ENCODE measurements at places on chromosomes 7 and 10.

DNA sequence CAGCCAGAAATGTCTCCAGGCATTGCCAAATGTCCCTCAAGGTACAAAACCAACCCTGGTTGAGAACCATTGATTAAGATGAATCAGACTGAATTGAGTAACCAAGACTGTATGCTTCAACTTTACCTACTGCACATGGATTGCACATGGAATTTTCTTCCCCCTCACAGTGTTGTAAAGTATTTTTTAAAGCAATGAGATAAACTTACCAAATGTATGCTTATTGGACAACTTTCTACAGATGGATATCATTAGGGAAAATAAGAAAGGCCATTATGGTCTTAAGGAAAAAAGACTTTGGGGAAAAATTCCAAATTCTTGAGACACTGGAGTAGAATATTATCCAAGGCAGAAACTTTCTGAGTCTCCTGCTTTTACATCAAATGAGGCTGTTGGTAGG is 20.9 kb upstream of the MTPN start:
- no peak overlapping the region for H3K27ac ChIP-seq
- H3K4me3 ChIP-seq: no peak overlapping the region
- no peak for ATAC-seq
- H3K4me1 ChIP-seq: no peaks in the 10 kb centered on the region
- H3K36me3 ChIP-seq: no peaks in the 10 kb centered on the region

DNA sequence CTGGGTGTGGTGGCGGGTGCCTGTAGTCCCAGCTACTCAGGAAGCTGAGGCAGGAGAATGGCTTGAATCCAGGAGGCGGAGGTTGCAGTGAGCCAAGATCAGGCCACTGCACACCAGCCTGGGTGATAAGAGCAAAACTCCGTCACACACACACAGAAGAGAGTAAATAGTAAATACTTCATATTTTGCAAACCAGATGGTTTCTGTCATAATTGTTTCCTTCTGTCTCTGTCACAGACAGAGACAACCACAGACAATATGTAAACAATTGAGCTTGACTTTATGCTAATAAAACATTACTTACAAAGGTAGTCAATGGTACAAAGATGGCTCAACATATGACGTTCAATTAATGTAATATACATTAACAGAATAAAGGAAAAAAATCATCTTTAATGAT is 83.7 kb downstream of the JMJD1C start:
- no peak overlapping the region for H3K27ac ChIP-seq
- no peak for ATAC-seq
- H3K4me3 ChIP-seq: no peak overlapping the region
- H3K4me1 ChIP-seq: peaks cover 18% of the 10 kb centered on the region
- no peaks in the 10 kb centered on the region for H3K27me3 ChIP-seq
- H3K36me3 ChIP-seq: no peaks in the 10 kb centered on the region

DNA sequence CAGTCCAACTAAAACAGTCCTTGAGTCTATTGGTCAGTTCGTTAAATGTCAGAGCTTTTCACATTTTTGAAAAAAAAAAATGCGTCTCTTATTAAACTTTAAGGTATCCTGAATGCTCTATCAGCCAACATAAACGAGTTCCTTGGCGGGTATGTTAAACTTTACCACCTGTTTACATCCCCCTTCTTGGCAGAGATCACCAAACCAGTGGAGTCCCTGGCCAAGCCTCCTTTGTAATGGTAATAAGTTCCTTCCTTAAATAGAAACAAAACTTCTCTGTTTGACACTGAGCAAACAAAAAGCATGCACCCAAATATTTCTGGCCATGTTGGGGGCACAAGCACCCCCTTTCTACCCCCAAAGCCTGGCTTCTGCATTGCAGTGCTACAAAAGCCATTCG is 3.2 kb downstream of the TRIL start:
- no peak for ATAC-seq
- peaks cover 82% of the 10 kb centered on the region for H3K27me3 ChIP-seq
- H3K4me3 ChIP-seq: no peak overlapping the region
- H3K36me3 ChIP-seq: no peaks in the 10 kb centered on the region
- H3K4me1 ChIP-seq: no peaks in the 10 kb centered on the region

- peaks cover 61% of the 10 kb centered on the region for H3K36me3 ChIP-seq
- H3K4me3 ChIP-seq: no peak overlapping the region
Measured at GRCh38 chr10:33199731-33200232, 134.7 kb downstream of the NRP1 start.

- H3K36me3 ChIP-seq: no peaks in the 10 kb centered on the region
- no peak overlapping the region for H3K27ac ChIP-seq
Measured at GRCh38 chr10:114613237-114613979, 44.7 kb downstream of the ABLIM1 start.

- no peak overlapping the region for H3K27ac ChIP-seq
- no peaks in the 10 kb centered on the region for H3K36me3 ChIP-seq
- ATAC-seq: no peak
- no peak overlapping the region for H3K4me3 ChIP-seq
Measured at GRCh38 chr7:78222001-78222751, 423.6 kb downstream of the PHTF2 start.

- no peak overlapping the region for H3K4me3 ChIP-seq
- H3K36me3 ChIP-seq: peaks cover 20% of the 10 kb centered on the region
- H3K4me1 ChIP-seq: peaks cover 6% of the 10 kb centered on the region
- no peak overlapping the region for H3K27ac ChIP-seq
Measured at GRCh38 chr7:101094791-101095375, 9.6 kb downstream of the TRIM56 start.

DNA sequence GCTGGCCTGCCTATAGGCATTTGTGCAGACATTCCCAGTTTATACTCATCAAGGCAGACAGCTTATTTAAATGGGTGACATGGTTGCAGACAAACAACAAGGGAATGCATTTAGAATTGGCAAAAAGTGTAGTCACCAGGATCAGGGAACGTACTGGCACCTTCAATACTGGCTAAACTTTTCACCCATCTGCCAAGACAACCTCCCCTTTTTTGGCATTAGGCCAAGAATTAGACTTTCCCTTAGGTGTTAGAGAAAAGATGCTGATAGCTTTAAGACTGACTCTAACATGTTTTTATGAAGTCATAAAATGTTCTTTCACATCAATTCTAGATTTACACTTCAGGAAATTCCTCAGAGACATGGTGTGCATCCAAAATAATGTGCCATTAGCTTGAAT is 365.9 kb downstream of the PHTF2 start:
- ATAC-seq: no peak
- H3K27me3 ChIP-seq: no peaks in the 10 kb centered on the region
- no peak overlapping the region for H3K4me3 ChIP-seq
- no peaks in the 10 kb centered on the region for H3K4me1 ChIP-seq

DNA sequence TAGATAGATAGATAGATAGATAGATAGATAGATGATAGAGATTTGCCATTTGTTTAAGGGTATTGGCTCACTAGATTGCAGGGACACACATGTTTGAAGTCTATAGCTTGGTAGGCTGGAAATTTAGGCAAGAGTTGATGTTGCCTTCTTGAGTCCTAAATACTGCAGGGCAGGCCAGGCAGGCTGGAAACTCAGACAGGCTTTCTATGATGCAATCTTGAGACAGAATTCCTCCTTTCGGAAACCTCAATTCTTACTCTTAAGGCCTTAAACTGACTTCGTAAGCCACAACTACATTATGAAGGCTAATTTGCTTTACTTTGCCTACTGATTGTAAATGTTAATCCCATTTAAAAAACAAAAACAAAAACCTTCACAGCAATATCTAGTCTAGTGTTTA is 322.9 kb upstream of the AKR1E2 start:
- ATAC-seq: no peak
- H3K27ac ChIP-seq: no peak overlapping the region
- H3K4me3 ChIP-seq: no peak overlapping the region
- H3K36me3 ChIP-seq: no peaks in the 10 kb centered on the region
- H3K4me1 ChIP-seq: peaks cover 34% of the 10 kb centered on the region

DNA sequence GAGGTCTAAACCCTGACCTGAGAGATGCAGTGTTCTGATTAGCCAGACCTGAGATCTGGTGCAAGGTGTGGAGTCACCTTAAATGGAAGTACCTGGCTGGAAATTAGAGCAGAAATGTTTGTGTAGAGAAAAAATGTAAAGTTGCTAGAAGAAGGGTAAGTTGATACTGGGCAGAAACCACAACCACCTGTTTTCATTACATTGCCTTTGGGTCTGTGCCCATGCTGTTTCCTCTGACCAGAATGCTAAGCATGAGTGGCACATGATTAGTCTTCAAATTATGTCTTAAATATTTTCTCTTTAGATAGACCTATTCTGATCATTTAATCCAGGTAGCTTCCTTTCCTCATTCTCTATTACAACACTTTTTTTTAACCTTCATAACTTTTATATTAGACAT is 69.0 kb downstream of the CASD1 start:
- no peak overlapping the region for H3K4me3 ChIP-seq
- H3K27ac ChIP-seq: no peak overlapping the region
- no peaks in the 10 kb centered on the region for H3K27me3 ChIP-seq
- peaks cover 16% of the 10 kb centered on the region for H3K36me3 ChIP-seq
- no peaks in the 10 kb centered on the region for H3K4me1 ChIP-seq
- ATAC-seq: no peak

DNA sequence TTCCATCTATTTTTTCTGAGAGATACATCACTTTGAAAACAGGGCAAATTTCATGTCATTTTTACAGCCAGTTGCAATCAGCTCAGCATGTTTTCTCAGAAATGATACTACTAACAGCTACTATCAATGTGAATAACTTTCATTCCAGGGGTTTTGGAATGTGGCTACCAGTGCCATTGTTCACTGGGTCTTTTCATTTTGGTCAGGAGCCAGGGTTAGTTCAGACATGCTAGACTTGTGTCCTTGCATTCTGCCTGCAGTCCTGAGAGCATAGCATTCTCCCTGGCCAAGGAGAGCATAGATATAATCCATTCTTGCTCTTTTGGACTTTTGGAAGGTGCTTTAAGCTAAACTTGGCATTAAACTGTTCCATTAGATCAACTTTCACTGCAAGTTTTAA is 160.9 kb upstream of the NEBL start:
- ATAC-seq: no peak
- no peak overlapping the region for H3K27ac ChIP-seq
- no peaks in the 10 kb centered on the region for H3K4me1 ChIP-seq

GRCh38 chr7:134605978-134606923 is 40.4 kb upstream of the BPGM start:
- no peak overlapping the region for H3K27ac ChIP-seq
- peaks cover 5% of the 10 kb centered on the region for H3K27me3 ChIP-seq
- ATAC-seq: peak; percentile 87
- no peaks in the 10 kb centered on the region for H3K4me1 ChIP-seq
- no peak overlapping the region for H3K4me3 ChIP-seq

- H3K4me3 ChIP-seq: no peak overlapping the region
- no peak overlapping the region for H3K27ac ChIP-seq
- H3K27me3 ChIP-seq: no peaks in the 10 kb centered on the region
- H3K36me3 ChIP-seq: no peaks in the 10 kb centered on the region
- H3K4me1 ChIP-seq: no peaks in the 10 kb centered on the region
- no peak for ATAC-seq
Measured at GRCh38 chr7:85452674-85453073, 265.8 kb upstream of the SEMA3D start.

- H3K4me3 ChIP-seq: no peak overlapping the region
- ATAC-seq: no peak
- no peak overlapping the region for H3K27ac ChIP-seq
- no peaks in the 10 kb centered on the region for H3K36me3 ChIP-seq
- peaks cover 4% of the 10 kb centered on the region for H3K27me3 ChIP-seq
- H3K4me1 ChIP-seq: no peaks in the 10 kb centered on the region
Measured at GRCh38 chr10:47261121-47261520, 38.9 kb upstream of the GDF10 start.

- H3K27me3 ChIP-seq: no peaks in the 10 kb centered on the region
- H3K27ac ChIP-seq: no peak overlapping the region
- peak overlapping the region; percentile 28 for H3K4me3 ChIP-seq
- no peaks in the 10 kb centered on the region for H3K36me3 ChIP-seq
Measured at GRCh38 chr7:17142831-17143541, 155.5 kb upstream of the AHR start.

DNA sequence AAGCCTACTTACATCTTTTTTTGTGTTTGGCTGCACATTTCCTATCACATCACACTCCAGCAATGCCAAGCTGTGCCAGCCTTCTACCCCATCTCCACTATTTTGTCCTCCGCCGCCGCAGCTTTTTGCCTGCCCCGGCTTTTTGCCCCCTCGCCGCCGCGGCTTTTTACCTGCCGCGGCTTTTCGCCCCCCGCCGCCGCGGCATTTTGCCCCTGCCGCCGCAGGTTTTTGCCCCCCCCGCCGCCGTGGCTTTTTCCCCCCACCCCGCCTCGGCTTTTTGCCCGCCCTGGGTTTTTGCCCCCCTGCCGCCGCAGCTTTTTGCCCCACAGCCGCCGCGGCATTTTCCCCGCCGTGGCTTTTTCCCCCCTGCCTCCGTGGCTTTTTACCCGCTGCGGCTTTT is 506.0 kb downstream of the ZNF37A start:
- no peaks in the 10 kb centered on the region for H3K36me3 ChIP-seq
- no peaks in the 10 kb centered on the region for H3K4me1 ChIP-seq
- no peak overlapping the region for H3K4me3 ChIP-seq
- peaks cover 19% of the 10 kb centered on the region for H3K27me3 ChIP-seq

GRCh38 chr7:77760809-77761453 is 37.3 kb downstream of the TMEM60 start:
- no peaks in the 10 kb centered on the region for H3K36me3 ChIP-seq
- H3K27me3 ChIP-seq: no peaks in the 10 kb centered on the region
- H3K27ac ChIP-seq: no peak overlapping the region
- H3K4me1 ChIP-seq: peaks cover 8% of the 10 kb centered on the region
- no peak for ATAC-seq
- H3K4me3 ChIP-seq: no peak overlapping the region

- H3K36me3 ChIP-seq: no peaks in the 10 kb centered on the region
- H3K27me3 ChIP-seq: no peaks in the 10 kb centered on the region
- peak; percentile 46 for ATAC-seq
- H3K27ac ChIP-seq: peak overlapping the region; percentile 68
- H3K4me3 ChIP-seq: peak overlapping the region; percentile 32
- H3K4me1 ChIP-seq: peaks cover 8% of the 10 kb centered on the region
Measured at GRCh38 chr10:4034907-4035598, 250.0 kb upstream of the KLF6 start.

DNA sequence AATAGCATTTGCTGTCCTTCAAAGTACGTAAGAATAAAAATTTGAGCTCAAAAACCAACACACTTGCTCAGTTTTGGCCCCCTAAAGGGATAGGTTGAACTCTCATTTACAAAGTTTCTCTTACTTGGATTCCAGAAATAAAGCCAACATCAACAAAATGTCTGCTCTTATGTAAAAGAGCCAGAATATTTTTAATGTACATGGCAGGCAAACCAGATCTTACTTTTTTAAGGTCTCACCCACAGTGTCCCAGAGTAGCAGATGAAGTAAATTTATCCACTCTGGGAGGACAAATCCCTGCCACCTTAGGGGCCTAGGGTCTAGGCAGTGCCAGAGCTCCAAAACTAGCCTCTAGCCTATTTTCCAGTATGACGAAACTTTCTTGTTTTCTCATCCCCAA is 159.6 kb downstream of the SKAP2 start:
- H3K27me3 ChIP-seq: no peaks in the 10 kb centered on the region
- no peak overlapping the region for H3K4me3 ChIP-seq
- peak overlapping the region; percentile 57 for H3K27ac ChIP-seq
- peaks cover 32% of the 10 kb centered on the region for H3K4me1 ChIP-seq
- peak; percentile 55 for ATAC-seq
- no peaks in the 10 kb centered on the region for H3K36me3 ChIP-seq

Data from gastroesophageal sphincter (tissue), 4 donors.